ENCODE measurements at places on chromosomes 13 and 19. TPM values are rescaled to one million over a fixed set of nuclear protein-coding genes. Genes with fewer than 3 reads are reported as not detected.

- DNase-seq: no peak
Observed at GRCh38 chr19:30312582-30313352, 59.4 kb upstream of the ZNF536 start.

GRCh38 chr13:97879646-97880310 is 73.7 kb upstream of the IPO5 start:
- no peak for DNase-seq

GRCh38 chr13:33349986-33350826 is 64.7 kb upstream of the STARD13 start:
- DNase-seq: peak; percentile 88

DNA sequence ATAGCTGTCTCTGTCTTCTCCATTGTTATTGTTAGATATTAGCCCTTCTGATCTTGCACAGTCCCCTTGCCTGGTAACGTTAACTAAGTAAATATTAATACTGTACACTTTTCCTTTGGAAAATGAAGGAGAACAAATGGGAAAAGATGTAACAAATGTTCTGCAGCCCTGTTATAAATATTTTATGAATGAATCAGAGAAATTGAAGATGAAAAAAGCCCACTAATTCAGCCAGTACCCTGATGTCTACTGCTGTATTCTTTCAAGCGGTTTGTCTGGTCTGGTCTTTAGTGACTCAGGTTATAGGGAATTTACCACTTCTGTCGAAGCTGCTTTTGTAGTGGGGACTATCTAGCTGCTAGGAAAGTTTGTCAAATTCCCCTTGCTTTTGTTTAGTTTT is 121.0 kb downstream of the COG6 start:
- no peak for DNase-seq

DNA sequence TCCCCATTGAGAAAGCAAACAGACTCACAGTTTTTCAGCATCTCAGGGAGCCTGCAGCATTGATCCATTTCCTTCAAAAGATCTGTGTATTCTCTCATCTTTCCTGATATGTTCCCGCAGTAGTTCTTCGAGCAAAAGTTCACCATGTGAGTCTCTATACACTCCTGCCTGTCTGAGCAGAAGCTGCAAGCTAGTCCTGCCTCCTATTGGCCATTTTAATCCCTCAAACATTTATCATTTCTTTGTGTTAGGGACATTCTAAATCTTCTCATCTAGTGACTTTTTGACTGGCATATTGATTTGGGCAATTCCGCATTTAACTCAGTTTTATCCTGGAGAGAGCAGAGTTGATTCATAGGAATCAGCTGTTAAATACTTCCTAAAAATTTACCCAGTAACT is 660.4 kb upstream of the KLF12 start:
- no peak for DNase-seq

DNA sequence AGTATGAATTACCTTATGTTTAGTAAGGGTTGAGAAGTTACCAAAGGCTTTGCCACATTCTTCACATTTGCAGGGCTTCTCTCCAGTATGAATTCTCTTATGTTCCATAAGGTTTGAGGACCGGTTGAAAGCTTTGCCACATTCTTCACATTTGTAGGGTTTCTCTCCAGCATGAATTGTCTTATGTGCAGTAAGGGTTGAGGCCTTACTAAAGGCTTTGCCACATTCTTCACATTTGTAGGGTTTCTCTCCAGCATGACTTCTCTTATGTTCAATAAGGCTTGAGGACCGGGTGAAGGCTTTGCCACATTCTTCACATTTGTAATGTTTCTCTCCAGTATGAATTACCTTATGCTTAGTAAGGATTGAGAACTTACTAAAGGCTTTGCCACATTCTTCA is 26.7 kb downstream of the ZNF728 start:
- DNase-seq: no peak

DNA sequence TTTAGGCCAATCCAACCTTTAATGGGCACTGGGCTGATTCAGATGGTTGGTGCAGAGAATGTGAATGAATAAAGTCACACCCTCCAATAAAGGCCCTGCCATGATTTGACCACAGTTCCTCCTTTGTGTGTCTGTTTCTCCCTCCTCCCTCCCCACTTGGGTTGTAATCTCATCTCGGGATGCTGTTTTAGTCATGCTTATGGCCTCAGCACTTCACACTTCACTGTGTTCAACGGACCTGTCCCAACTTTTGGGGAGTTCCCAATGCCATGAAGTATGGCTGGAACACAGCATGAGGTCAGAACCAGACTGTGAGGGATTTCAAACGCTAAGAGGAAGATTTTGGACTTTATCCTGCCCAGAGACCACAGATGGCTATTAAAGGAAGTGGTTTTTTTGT is 5.6 kb upstream of the RAB8A start:
- no peak for DNase-seq

- peak; percentile 83 for DNase-seq
Observed at GRCh38 chr19:46495786-46496099, at the start of gene PNMA8B. PNMA8B (minus strand) TSS chr19:46495867; CDS start chr19:46495465, 402 bp downstream.

GRCh38 chr19:517721-518597 is 10.7 kb downstream of the TPGS1 start:
- DNase-seq: peak; percentile 71

The SUPT5H gene
- 77.1 TPM for total RNA-seq

The KISS1R gene
- total RNA-seq: not detected

The CLC gene
- total RNA-seq: not detected

The RFX1 gene
- 1.6 TPM for total RNA-seq

Measured in sigmoid colon (tissue), 7 donors.